Hepatic stellate cell (primary cell): ENCODE measurements at places on chromosomes 13 and 19.

DNA sequence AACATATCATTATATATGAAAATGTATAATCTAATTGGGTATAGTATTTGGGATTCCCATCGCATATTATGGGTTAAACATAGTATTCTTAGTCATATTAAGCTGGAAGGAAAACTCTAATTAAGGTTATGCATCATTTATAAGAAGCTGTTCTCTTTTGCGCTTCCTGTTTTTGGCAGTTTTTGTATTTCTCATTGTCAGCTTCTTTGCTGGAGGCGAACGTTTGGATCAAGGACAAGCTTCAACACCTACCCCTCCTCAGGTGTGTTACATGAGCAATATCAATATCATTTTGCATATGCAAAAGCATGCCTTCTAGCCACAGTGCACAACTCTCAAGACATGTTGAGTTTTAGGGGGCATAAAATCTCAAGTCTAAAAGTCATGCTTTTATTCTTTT, 439.8 kb downstream of the TDRD3 start:
- no peak for DNase-seq

- no peak for DNase-seq
These were observed 122.6 kb downstream of the KCTD15 start for GRCh38 chr19:33919291-33919690.

DNA sequence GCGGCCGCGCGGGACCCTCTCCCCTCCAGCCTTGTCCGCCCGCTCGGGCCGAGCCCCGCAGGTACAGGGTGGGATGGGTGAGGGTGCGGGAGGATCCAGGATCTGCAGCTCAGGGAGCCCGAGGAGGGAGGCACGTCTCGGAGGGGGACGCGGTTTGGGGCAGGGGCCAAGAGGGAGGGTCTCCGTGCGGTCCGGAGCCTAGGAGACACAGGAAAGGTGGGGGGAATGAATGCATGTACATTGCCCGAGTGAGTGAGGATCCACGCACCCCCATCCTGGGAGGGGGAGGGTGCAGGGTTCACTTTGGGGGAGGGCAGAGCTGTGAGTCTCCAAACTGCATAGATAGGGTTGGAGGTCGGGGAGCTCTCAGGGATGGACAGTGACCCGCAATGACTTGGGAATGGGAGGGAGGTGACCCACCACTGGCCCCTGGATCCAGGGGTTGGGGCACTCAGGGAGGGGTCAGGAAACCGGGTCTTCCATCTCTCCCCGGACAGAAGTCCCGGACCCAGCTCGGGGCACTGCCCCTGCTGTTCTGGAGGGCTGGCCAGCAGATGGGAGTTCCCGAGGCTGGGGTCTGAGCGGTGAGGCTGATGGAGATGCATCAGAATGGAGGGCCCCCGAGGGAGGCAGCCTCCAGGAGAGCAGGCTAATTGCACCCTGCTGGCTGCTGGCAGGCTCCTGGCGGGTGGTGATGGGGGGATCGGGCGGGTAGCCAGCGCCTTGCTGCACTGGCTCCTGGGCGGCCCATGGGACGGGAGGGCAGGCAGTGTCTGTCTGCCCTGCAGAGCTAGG, 547 bp downstream of the KCNN1 start:
- DNase-seq: no peak

GRCh38 chr13:50209631-50210030, 194.4 kb downstream of the KCNRG start:
- no peak for DNase-seq

DNA sequence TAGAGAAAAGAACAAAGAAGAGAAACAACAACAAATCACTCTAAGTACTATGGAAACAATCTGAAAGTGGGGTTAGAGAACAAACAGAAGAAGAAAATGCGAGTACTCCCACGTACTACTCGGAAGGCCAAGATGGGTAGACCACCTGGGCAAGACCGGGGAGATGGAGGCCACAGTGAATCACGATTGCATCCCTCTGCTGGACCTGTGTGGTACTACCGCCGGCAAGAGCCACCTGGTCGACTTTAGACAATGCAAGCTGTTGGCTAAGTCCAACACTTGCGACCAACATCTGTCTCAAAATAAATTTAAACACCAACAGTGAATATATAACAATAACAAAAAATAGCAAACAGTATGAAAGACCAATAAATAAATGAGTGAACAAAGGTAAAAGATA, 45.5 kb upstream of the ZNF91 start:
- DNase-seq: no peak

DNA sequence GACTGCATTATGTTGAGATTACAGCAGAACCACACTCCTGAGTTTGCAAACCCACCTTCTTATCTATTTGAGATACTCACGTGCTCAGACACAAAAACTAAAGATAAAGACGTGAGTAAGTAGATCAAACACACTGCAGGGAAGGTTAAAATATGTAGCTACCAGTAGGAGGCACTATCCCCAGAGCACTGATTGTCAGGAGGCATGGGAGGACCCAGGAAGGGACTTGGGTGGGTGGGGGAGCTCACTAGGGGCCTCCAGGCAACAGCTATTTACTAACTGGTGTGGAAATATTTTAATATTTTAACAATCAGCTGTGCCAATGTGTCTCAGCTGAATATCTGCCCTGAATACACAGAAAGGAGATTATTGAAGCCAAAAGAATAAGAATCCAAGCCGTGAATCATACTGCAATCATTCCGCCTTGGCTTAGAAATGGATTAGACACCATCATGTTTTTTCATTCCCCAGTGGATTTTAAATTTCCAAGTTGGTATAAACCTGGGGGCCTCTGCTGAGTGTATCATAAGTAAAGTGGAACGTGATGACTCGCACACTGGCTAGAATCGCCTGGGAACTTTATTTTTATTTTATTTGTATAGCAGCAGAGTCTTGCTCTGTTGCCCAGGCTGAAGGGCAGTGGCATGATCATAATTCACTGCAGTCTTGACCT, 73.2 kb upstream of the CACNA1A start:
- DNase-seq: no peak

GRCh38 chr19:51788029-51788428, 6.9 kb upstream of the FPR3 start:
- DNase-seq: no peak

- DNase-seq: no peak
These were observed at the start of gene LILRA2 for GRCh38 chr19:54573330-54573872. Gene LILRA2, plus strand, starts transcription at chr19:54573790. Its CDS starts 89 bp downstream, at chr19:54573879.

DNA sequence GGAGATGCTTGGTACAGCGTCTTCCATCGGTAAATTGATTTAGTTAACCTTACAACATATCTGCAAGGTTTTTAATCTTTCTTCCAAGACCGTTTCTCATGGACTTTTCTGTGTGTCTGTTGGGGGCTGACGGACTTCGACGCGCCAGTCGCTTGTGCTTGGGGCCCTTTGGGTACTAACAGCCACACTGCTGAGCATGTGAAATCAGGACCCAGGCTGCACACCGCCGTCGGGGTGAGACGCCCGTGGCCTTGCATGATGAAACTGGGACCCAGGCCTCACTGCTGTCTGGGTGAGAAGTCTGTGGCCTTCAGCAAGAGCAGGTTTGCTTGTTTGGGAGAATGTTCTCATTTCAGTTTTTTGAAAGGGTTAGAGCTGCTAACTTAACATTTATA, 9.8 kb downstream of the ATP4B start:
- DNase-seq: no peak

- DNase-seq: no peak
These were observed 592.5 kb downstream of the KCTD12 start for GRCh38 chr13:76293751-76294150.

GRCh38 chr13:26623125-26623524, 65.6 kb downstream of the WASF3 start:
- DNase-seq: no peak
